ENCODE measurements at places on chromosomes 16 and 17.

DNA sequence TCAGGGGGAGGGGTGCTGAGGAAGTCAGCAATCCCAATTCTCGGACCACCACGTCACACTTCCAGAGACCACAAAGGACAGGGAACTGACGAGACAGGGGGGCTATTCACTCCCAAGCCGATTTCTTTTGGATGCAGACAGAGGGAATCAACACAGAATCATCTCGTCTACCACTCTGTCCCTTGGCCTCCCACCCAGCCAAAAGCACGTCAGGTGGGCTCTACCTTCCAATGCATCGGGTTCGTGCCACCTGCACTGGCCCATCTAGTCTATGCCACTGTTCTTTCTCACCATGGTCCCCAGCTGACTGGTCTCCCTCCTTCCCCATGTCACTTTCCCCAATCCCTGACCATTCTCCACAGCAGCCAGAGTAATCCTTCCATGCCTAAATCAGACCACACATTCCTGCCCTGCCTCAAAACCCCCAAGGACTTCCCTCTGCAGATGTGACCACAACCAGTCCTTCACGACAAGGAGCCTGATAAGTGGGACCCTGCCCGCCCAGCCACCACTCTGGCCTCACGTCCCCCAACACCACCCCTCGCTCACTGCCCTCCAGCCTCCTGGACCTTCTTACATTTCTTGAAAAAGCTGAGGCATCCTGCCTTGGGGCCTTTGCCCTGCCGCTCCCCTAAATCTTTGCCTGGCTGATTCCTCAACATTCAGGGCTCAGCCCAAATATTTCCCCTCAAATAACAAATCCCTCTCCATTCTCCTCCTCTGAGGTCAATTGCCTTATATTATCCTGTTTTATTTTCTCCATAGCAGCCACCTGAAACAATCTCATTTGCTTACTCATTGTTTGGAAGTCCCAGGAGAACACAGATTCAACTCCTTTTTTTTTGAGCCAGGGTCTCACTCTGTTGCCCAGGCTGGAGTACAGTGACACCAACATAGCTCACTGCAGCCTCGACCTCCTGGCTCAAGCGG is 70.4 kb downstream of the IL21R start:
- no peak for DNase-seq

GRCh38 chr16:9798474-9798873 is 383.8 kb downstream of the GRIN2A start:
- no peak for DNase-seq

DNA sequence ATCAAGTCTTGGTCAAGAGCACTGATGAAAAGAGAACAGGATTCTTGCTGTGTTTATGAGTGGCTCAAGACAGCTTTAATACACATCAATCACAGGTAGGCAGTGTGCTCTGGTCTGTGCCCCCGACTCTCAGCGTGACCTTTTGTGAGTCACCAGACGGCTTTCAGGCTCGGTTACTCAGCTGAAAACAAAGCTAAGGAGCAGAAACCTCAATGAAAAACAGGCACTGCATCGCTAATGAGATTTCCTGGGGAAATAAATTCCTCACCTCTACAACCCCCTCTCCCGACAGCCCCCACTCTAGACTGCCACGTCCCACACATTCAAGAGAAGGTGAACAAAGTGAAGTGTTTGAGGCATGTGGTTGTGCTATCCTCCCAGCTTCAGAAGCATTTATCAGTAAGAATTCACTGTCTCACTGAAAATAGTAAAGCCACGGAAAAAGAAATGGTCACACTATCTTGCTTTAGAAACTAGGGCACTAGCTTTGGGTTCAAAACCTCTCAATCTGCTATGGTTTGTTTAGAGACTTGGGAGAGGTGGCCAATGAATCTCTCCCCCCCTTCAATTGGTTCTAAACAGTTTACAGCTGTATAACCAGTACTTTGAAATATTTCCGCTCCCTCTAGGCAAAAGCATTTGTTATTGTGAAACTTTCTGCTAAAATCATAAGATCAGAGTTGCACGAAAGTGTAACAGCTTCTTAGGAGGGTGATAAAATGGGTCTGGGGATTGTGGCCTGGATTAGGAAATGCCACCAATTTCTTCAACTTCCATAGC is 199.5 kb upstream of the PMFBP1 start:
- no peak for DNase-seq

DNA sequence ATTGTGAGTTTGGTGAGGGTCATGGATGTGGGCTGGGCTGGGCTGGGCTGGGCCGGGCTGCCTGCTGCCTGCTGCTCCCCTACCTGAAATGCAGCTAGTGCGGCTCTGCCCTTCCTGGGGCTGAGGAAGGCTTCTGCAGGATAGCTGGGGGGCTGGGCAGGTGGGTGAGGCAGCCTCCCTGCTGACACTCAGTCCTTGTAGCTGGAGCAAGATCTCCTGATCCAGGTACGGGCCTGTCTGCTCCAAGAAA is 4.7 kb downstream of the RPL13 start:
- DNase-seq: no peak

DNA sequence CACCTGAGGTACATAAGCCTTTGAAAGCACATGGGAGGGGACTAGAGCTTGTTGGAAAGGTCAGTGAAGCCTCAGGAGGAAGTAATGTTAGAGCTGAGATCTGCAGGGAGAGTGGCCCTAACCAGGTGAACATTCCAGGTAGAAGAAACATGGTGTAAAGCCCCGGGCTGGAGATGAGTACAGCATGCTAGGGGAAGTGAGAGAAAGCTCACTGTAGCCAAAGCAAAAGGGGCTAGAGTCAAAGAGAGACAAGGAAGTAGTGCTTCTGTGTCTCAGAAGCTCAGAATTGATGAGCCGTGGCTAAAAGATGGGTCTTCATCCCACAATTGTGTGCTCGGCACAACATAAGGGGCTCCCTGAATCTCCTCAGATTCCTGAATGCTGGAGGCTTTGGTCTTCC is 481.8 kb downstream of the XYLT1 start:
- DNase-seq: no peak

DNA sequence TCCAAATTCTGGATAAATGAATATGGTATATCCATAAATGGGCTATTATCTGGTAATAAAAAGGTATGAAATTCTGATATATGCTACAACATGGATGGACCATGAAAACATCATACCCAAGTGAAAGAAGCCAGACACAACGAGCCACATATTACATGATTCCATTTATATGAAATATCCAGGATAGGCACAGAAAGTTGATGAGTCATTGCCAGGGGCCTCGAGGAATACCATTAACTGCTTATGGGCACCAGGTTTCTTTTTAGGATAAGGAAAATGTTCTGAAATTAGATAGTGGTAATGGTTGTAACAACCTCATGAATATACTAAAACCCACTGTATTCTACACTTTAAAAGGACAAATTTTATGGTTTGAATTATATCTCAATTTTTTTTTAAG is 123.2 kb downstream of the PITPNC1 start:
- DNase-seq: no peak

GRCh38 chr17:79837888-79838521 is 1.2 kb downstream of the CBX4 start:
- DNase-seq: no peak

DNA sequence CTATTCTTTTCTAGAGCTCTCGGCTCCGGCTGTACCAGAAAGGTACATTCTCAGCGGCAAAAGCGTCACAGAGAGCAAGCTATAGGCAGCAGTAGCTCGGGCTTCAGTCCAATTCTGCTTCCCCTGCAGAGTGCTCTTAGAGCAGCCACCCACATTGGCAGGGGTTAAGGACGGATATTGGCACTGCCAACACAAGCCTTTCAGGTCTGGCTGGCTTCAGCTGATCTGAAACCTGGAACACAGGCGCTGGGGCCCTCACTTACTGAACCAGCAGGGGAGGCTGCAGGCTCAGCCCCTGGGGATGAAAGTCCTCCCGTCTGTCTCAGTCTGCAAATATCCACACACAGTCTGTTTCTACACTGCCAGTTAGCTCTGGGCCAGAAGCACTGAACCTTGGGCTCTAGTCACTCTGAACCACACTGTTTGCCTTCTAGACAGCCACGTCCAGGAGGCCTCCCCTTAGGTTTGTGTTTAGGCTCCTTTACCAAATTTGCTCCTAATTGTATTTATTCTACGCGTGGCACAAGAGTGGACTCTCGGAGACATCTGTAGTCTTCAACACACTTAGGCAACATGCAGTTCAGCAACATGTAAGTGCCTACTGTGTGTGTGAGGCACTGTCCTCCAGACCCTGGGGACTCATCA is 40.1 kb downstream of the HIC1 start:
- DNase-seq: no peak

DNA sequence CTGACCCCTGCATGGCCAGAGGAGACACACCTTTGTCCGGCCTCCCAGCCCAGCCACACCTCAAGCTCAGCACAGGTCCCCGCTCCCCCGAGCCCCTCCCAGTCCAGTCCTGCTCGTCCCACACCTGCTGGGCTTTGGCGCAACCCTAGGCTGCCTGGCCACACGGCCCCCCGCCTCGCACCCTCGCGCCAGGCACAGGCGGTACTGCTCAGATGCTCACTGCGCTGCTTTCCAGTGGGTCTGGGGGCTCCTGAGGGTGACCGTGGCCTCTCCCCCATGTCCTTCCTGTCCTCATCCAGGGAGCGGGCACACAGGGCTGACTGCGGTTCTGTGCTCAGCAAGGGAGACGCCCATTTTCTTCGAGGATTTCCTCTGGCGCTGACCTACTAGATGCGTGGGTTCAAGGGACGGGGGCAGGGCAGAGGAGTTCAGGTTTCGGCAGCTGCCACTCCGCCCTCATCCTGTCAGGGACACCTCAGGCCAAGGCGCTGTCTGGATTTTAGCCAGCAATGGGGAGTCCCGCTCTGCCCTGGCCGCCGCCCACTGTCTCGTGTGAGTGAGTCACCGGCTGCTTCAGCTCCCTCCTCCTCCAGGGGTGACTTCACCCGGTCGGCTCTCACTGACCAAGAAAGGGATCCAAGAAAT is 118.0 kb upstream of the ZNF469 start:
- DNase-seq: no peak

GRCh38 chr17:39591958-39592954 is 15.5 kb downstream of the NEUROD2 start:
- DNase-seq: no peak

GRCh38 chr16:48350736-48351135 is 34.5 kb downstream of the SIAH1 start:
- no peak for DNase-seq

- DNase-seq: no peak
Observed at GRCh38 chr17:50844117-50844700, 8.8 kb downstream of the WFIKKN2 start.

DNA sequence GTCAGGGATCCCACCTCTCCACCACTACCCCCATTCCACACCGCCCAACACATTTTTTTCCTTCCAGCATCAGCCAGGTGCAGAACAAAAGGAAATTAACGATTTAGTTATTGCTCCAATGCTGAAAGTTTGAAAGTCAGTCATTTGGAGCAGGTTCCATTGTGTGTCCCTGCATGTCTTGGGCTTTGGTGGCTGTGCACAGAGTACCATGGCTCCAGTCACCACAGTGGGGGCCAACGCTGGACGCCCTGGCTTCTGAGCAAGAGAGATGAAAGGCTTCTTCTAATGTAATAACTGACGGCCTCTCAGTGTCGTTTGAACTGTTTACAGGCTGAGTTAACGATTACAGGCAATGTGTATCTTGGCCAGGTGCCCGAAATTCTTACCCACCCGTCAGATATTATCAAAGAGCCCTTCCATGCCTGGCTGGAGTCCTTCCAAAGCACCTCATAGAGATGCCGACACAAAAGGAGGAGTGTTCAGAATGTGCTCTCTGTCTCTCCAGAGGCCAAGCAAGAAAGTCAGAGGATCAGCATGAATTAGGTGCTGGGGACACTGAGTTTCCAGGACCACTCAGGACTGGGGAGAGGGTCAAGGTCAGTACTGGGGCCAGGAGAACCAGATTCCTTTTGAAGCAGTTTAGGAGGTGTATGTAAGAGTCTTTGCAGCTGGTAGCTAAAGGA is 25.9 kb downstream of the RNF43 start:
- no peak for DNase-seq

DNA sequence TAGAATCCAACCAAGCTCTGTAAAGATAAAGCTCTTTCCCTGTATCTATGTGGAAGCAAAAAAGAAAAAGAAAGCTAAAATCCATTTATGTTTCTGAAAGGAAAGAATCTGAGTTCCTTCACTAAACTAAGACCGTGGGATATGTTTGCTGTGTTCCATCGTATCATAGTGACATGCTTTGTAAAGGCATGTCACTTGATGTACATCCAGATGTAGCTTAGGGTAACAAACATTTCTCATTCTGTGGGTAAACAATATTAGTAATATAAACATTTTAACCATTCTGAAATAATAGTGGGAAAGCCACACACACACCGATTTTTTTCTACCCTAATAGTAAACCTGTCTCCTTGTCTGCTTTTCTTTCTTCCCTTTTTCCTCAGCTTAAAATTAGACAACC is 78.1 kb downstream of the TUBD1 start:
- no peak for DNase-seq

DNA sequence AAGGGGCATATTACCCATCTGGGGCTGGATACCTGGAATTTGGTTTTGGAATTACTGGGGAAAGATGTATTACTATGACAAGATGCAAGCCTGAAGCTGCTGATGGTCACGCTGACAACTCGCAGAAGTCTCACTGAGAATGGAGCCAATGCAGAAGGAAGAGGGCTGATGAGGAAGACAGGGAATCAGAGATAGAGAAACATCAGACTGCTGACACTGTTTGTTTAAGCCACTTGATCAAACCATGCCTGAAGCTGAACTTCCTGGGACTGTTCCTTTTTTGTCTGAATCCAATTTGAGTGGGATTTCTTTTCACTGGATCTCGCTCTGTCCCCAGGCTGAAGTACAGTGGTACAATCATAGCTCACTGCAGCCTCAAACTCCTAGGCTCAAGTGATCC is 133.9 kb downstream of the GAS7 start:
- no peak for DNase-seq

- DNase-seq: no peak
Observed at GRCh38 chr16:63337264-63337663, 1301.0 kb upstream of the CDH8 start.

DNA sequence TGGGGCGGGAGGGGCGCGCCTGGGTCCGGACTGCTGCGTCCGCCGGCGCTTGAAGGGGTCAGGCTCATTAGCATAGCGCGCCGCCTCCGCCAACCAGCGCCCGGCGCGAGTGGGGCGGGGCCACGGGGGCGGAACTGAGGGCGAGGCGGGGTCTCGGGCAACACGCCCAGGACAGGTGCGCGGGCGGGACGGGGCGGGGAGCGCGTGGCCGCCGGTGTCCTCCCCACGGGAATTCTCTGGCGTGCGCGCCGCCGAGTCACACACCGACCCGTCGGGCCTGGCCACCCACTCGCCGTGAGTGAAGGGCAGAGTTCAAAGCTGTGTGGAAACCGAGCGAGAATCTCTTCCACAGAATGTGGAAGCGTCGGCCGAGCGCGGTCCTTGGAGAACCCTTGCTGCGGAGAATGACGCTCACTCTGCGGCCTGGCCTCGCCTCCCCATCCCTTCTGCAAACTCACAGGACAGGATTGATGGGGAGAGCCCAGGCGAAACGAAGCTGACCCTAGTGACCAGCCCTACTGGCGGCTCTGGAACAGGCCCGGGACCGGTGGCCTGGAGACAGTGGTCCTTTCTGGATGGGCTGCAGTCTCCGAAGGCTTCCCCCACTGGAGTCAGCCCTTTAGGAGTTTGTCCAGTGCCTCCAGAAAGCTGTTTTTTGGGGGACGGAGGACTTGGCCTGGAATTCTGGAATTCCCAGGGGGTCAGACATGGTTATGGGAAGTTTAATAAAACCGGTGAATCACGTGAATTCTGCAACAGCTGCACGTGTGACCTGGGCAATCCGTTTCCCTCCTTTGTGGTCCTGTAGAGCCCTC is at the start of gene SNAI3:
SNAI3 (minus strand) TSS at position 69 of the 815 bp plus-strand sequence. CDS start 101 bp downstream, outside the sequence.
- DNase-seq: peak; percentile 66

- DNase-seq: no peak
Observed at GRCh38 chr17:57536289-57536688, 208.8 kb downstream of the CCDC182 start.

- DNase-seq: no peak
Observed at GRCh38 chr17:72422204-72422504, 301.3 kb downstream of the SOX9 start.

GRCh38 chr16:24540602-24541210 is 1.3 kb downstream of the RBBP6 start:
- no peak for DNase-seq
